ENCODE measurements at places on chromosomes 2 and 18.

DNA sequence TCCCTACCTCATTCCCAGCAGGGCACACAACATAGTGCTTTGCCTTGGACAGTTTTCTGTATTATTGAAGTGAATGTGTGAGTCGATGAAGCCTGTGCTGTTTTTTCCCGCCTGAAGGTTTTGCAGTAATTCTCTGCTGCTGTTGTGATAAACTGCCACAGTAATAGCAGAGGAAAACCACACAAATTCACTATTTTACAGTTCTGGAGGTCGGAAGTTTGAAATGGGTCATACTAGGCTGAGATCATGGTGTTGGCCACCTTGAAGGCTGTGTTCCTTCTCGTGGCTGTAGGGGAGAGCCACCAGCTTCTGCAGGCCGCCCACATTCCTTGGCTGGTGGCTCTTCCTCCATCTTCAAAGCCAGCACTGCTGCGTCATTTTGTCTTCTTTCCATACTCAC, 678 bp upstream of the SLC16A14 start:
- no peak for DNase-seq

DNA sequence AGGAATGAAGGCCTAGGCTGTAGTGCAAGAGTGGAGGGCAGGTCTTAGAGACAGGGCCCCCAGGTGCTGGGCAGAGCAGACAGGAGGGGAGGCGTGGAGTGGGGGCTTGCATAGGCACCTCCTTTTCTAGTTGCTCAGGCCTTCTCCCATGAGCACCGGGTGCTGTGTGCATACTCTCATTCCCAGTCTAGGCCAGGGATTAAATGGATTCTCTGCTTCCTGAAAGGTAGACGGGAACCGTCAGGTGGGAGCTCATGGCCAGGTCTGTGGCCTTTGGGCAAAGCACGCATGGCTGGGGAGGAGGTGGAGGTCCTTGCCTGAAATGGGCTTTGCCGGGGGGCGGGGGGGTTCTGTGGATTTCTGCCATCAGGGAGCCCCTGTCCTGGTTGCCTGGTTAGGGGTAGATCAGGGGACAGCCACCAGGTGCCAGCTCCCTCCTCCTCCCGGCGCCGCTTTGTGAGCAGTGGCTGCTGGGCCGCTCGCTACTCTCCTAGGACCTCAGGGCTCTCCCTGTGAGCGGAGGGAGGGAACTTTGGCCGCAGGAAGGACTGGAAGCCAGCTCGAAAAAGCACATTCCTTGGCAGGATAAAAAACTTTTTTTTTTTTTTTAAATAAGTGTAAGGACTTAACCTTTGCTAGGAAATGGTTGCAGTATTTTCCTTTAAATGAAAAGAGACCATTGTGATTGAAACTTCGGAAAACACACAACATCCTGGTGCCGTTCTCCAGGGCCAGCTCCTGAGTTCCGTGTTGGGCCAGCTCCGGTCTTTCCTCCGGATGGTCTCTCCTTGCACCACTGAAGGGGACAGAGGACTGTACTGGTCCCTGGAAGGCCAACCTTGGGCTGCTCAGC, 82.8 kb upstream of the HAAO start:
- no peak for DNase-seq

- DNase-seq = no peak
Observed at GRCh38 chr2:137207030-137207429, 441.7 kb downstream of the THSD7B start.

DNA sequence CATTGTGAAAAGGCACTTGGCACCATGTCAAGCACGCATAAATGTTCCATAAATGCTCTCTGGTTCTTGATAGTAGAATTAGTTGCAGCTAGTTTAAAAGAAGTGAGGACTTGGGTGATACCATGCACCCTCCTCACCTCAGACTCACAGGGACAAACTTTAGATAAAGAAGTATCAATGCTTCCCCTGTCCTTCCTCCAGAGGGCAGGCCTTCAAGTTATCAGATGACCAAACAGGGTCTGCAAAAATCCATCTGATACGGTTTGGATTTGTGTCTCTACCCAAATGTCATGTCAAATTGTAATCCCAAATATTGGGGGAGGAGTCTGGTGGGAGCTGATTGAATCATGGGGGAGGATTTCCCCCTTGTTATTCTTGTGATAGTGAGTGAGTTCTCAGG, 54.1 kb downstream of the C1QL2 start:
- no peak for DNase-seq

Measured in fibroblast of skin of abdomen (primary cell).